ENCODE measurements at places on chromosomes 6 and 20.

- DNase-seq, result no peak
These were observed 155.2 kb downstream of the TINAG start for GRCh38 chr6:54463354-54464024.

GRCh38 chr6:4012826-4013225 is 66.1 kb downstream of the FAM217A start:
- no peak for DNase-seq

DNA sequence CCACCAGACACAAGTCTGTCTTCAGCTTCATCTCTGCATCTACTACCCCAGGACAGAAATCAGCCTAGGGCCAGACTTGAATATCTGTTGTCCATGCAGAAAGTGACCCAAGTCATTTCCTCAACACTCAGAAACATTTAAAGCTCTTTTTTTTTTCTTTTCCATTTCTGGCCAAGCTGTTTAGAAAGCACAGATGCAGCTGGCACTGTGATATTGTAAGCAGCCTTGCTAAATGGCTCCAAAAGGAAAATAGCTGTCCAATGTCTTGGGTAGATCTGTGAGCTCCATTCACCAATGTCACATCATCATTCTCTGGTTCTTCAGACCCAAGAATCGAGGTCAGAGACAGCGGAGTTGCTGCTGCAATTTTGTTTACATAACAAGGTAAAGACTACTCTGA is 174.2 kb downstream of the PDE7B start:
- DNase-seq, result no peak

GRCh38 chr6:19536838-19537237 is 300.3 kb upstream of the ID4 start:
- DNase-seq, result no peak

DNA sequence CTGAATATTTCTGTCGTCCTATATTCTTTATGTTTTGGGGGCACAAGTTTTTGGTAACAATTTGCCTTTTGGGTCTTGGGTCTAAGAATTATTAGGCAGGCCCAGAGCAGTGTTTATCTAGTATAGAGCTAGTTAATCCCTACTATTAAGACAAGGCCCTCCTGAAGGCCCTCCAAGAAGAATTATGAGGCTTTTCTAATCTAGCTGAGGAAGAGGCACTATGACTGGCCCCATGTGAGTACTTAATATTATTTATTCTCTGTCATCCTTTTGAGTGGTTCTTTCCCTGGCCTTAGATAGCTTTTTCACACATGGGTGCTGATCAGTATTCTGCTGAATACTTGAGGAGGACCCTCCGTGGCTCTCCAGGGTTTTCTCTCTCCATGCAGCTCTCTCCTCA is 25.1 kb downstream of the CHMP4B start:
- DNase-seq, result no peak

DNA sequence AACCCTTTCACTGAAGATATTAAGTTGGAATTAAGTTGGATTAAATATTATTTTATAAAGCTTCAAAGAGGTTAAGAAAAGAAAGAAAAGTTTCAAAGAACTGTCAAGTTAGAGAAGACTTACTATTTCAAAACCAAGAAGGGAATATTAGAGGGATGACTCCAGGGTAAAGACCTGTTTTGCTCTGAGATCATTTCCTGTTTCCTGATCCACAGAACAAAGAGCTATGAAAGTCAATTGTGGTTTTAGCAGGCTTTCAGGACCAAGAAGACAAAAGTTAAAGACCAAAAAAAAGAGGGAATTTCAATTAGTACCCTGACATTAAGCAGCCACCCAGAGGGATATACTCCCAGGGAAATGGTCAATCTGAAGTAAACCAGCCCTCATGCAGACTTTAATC is 19.4 kb downstream of the ESF1 start:
- DNase-seq, result no peak

DNA sequence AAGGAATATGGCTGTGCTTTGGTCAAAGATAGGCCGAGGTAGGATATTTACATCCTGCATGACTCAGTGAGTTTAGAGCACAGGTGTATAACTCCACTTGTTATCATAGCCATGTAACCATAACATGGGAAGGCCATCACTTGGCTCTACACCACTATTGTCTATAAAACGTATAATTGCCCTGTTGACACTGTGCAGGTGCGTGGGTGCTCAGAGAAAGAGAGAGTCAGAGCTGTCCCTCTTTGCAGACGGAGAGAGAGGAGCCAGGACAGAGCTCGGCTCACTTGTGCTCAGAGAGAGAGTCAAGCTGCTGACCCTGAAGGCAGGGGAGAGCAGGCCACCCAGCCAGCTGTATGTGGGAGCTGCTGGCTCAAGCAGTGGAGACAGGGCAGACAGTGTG is 46.0 kb downstream of the OR2B6 start:
- DNase-seq, result no peak

- no peak for DNase-seq
These were observed 116.6 kb upstream of the CEP162 start for GRCh38 chr6:84344005-84344404.

GRCh38 chr20:40287683-40288082 is 401.4 kb downstream of the MAFB start:
- DNase-seq, result no peak

DNA sequence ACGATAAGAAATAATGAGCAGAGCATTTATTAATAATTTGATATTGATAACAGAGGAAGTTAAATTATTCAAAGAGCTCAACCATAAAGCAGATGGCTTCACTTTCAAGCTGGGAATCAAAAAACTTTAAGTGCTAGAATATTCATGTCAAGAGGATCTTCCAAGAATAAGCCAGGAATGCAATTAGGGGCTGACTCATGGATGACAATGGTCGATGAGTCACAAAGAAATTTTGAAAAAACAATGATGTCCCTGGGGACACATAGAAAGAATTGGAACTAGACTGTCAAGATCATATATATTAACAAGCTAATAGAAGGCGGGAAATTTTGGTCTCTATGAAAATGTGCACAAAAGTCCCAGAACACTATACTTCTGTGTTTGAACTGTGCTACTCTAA is 304.1 kb downstream of the LAMA2 start:
- no peak for DNase-seq

DNA sequence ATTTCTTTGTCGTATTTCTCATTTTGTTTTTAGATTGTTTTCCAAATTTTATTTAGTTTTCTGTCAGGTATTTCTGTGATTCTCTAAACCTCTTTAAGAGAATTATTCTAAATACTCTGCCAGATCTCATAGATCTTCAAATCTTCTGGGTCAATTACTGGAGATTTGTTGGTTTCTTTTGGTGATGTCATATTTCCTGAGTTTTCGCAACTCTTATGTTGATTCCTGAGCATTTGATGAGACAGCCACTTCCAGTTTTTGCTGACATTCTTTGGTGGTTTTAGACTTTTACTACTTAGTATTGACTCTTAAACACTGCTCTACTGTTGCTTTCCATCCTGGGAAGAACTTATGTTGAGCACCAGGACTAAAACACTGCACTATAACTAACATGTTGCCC is 21.9 kb downstream of the ADGB start:
- DNase-seq, result no peak

GRCh38 chr20:13530146-13530545 is 108.6 kb downstream of the TASP1 start:
- DNase-seq, result no peak

DNA sequence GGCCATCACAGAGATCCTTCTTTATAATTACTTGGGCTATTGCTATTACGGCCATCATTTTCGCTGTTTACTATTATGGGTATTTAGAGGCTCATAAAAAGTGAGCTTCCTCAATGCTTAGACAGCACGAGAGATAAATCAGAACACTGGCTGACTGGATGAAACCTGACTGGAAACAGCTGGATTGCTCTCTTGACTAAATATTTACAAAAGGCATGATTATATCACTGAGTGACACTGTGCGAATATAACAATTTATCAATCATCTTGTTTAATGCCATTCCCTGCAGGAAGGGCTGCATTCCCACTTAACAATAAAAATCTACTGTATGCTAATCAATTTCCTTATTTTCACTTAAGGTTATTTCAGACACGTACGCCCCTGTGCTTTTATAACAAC is 260.1 kb upstream of the ARID1B start:
- DNase-seq, result no peak

GRCh38 chr6:157537556-157537955 is 156.6 kb downstream of the ZDHHC14 start:
- no peak for DNase-seq

DNA sequence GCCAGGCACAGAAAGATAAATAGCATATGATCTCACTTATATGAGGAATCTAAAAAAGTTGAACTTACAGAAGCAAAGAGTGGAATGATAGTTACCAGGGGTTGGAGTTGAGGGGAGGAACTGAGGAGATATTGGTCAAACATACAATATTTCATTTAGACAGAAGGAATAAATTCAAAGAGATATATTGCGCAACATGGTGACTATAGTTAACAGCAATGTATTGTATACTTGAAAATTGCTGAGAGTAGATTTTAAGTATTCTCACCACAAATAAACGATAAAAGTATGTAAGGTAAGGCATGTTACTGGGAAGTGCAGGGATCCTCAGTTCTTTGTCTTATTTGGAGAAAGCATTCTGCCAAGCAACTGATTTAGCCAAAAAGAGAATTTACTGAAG is 171.9 kb downstream of the LMBRD1 start:
- no peak for DNase-seq

- no peak for DNase-seq
These were observed 1.7 kb upstream of the CD24 start for GRCh38 chr6:106976270-106976669.

DNA sequence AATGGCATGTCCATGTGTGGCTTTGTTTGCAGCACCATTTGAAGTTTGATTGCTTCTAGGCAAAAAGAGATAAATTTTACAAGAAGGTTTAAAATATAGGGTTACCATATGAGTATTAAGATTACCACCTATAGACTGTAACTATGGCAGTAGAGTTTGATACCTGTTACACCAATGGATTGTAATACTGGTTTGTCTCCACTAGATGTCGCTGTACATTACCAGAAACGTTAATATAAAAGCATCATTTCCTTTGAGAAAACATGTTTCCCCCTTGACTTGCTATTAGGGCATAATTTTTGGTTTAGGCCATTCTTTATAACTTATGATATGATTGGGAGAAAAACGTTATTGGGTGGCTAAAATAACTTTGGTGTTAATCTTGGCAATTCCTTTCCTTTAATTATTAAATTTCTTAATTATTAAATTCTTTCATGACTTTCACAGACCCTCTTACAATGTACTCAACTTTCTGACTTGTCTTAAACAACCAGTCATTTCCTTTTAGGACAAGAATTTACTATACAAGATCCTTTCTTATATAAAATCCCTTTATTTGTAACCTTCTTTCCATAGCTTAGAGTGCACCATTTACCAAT is 42.8 kb downstream of the HLA-DPB1 start:
- DNase-seq, result no peak

Measured in memory B cell (primary cell).